Germinal center (tissue), 1 donor: ENCODE measurements at places on chromosomes 5 and 9.

DNA sequence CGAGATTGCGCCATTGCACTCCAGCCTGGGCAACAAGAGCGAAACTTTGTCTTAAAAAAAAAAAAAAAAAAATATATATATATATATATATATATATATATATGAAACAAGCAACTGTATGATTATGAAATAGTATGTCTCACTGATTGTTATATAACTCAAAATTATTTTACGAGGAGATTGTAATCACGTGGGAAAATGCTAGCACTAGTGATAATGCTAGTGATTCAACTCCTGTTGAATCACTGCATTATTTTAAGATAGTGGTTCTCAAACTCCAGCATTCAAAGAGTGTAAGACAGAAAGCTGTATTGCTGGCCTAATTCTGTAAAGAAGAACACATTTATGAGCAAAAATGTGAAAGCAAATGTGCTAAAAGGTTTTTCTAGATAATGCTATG lies 12.4 kb upstream of the PTPN3 start:
- no peak for DNase-seq

DNA sequence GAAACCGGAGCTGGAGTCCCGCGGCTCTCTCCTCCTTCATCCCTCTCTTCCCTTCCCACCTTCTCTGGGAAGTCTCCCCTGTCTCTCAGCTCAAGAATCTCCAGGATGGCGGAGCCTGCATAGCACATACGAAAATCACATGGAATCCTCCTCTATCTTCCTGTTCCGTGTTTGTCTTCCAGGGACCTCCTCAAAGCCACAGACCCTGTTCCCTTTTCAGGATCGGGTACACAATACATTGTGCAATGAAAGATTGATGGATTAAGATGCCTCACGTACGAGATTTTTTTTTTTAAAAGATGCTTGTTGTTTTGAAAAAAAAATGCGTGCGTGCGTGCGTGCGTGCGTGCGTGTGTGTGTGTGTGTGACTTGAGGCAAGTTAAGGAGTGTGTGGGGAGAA lies 46.6 kb upstream of the OLFM1 start:
- DNase-seq: no peak

- no peak for DNase-seq
Observed at GRCh38 chr5:57113481-57113880, 60.4 kb upstream of the GPBP1 start.

- DNase-seq: no peak
Observed at GRCh38 chr5:81241001-81241400, 7.9 kb downstream of the CKMT2 start.

- no peak for DNase-seq
Observed at GRCh38 chr9:18795947-18796671, 236.9 kb downstream of the SAXO1 start.

GRCh38 chr5:72256536-72256935 lies 63.5 kb downstream of the MRPS27 start:
- no peak for DNase-seq

DNA sequence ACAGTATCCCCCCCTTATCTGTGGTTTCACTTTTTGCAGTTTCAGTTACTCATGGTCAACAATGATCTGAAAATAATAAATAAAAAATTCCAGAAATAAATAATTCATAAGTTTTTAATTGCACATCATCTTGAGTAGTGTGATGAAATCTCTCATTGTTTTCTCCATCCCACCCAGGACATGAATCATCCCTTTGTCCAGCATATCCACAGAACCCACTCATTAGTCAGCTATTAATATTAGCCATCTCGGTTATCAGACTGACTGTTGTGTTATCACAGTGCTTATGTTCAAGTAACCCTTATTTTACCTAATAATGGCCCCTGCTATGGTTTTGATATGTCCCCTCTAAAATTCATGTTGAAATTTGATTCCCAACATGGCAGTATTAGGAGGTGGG lies 40.7 kb downstream of the FAM114A2 start:
- no peak for DNase-seq

DNA sequence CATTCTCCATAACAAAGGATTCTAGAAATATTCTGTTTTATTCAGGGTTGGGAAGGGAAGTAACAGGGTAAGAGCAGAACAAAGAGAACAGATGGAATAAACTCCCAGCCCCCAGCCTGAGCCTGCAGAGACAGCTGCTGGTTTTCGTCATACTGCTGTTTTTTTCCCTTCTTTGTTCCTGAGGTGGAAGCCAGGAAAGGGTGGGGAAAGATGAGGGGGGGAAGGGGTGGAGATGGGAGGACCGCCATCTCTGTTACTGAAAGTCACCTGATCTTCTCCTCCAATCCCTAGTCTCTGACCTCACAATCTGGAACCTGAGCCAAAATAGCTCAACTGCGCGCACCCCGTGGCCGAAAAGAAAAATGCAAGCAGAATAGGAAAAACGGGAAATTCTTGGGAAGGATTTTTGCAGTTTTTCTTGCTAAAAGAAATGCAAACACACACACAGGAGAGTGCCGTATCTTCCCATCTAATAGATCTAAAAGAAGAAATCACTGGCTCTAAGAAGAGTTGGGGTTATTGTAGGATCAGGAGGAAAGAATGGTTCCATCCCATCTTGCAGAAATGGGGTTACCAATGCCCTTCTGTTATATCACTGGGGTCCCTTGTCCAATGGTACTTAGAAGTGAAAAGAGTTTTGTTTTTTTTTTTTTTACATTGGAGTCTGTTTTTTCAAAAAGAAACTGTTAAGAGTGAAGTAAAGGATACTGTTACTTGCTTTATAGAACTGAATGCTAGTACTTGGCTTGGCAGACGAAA lies 57.9 kb downstream of the DIAPH1 start:
- no peak for DNase-seq

GRCh38 chr5:142013734-142014521 lies 1.1 kb upstream of the GNPDA1 start:
- no peak for DNase-seq

DNA sequence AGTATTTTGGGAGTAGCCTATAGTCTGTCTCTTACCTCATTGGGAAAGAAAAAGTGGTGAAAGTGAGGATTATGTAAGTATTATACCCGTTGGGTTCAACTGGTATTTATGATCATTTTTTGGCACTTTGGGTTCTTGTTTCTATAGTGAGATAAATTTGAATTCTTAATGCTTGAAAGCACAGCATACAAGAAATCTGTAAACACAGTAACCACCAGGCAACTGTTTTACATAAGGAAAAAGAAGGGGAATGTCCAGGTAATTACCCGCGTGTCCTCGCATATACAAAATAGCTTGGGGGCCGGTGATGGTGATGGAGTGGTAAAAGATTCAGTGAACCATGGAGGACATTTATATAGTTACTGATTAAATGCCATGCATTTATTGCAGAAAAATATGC lies 60.5 kb downstream of the BASP1 start:
- peak; percentile 78 for DNase-seq

- DNase-seq: no peak
Observed at GRCh38 chr5:139481122-139481533, 1.4 kb downstream of the STING1 start.

DNA sequence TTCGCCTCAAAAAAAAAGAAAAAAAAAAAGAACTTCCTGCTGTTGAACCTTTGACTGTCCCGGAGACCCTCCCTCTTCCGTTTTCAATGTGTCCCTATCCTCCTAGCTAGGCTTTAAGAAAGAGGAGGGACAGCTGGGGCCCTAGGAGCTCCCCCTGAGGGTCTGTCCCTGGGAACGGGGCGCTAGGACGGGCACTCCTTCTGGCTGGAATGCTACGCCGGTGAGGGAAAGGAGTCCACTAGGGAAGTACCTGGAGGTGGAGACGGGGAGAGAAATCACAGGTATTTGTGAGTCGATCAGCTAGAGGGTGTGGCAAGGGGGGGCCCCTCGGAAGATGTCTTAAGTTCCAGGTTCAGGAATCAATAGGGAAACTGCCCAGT lies 4.6 kb downstream of the SIT1 start:
- no peak for DNase-seq

DNA sequence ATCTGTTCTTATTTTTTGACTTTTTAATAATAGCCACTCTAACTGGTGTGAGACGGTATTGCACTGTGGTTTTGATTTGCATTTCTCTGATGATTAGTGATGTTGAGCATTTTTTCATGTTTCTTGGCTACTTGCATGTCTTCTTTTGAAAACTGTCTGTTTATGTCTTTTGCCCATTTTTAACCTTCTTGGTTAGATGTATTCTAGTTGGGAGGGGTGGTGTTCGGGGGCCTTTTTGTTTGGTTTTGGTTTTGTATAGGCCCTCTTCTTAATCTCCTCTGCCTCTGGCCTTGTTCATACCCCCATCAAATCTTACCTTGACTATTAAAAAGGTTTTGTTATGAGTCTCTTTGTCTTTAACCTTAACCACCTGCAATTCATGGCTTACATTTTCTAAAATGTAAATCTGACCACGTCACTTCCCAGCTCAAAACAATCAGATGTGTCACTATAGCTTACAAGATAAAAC lies 107.8 kb upstream of the NR4A3 start:
- no peak for DNase-seq

- no peak for DNase-seq
Observed at GRCh38 chr5:141662028-141662427, 10.8 kb upstream of the FCHSD1 start.

DNA sequence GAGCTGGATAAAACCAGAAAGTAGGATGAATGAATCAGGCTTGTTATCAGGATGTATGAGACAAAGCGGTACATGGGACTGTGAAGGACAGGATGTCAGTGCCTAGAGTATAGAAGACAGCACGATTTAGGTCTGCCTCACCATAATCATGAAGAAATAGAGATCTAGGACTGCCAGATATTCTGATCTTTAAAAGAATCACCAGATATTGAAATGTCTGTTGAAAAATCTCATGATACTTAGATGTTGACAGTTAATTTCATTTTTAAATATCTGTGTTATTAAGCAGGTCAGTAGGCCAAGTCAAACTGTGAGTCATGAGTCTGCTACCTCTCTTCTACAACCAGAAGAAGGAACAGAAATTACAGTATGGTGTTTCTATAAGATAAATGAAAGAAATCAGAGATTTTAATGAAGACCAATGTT lies 65.0 kb downstream of the ST8SIA4 start:
- DNase-seq: no peak

- no peak for DNase-seq
Observed at GRCh38 chr9:89862316-89862715, 257.5 kb downstream of the GADD45G start.

DNA sequence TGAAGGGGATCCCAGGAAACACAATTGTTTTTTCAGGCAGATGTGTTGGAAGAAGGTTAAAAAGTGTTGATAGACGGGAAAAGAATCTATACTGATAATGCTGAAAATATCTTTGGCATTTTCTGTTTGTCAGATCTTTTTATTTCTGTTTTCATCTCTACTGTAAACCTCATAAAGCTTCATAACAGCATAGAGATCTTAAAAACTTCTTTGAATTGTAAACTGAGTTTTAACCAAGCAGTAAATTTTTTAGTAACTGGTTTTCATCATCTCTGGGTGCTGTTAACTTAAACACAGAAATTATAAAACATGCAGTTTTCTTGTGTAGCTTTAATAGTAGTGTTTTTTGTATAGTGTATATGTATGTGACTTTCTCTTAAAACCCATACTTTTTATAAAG lies 227.0 kb downstream of the WDR70 start:
- DNase-seq: no peak
